ENCODE measurements at places on chromosomes 12 and 14. TPM values are rescaled to one million over a fixed set of nuclear protein-coding genes. Genes with fewer than 3 reads are reported as not detected.

DNA sequence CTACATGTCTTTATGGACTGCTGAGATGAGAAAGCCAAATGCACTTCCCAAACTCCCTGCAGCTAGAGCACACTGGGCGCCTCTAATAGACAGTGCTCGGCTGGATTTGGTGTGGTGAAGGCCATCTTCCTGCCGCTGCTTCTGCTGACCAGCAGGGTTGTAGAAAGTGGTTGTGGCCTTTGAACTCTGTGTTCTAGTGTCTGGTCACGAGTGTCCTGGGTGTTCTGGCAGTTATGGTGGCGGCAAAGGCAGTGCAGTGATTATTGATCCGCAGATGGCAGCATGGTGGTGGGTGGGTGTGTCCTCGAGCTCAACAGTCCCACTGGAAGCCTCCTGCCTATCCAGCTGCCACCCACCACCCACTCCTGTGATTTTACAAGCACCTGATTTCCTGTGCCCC, 43.4 kb downstream of the SMIM41 start:
- no peak for DNase-seq

DNA sequence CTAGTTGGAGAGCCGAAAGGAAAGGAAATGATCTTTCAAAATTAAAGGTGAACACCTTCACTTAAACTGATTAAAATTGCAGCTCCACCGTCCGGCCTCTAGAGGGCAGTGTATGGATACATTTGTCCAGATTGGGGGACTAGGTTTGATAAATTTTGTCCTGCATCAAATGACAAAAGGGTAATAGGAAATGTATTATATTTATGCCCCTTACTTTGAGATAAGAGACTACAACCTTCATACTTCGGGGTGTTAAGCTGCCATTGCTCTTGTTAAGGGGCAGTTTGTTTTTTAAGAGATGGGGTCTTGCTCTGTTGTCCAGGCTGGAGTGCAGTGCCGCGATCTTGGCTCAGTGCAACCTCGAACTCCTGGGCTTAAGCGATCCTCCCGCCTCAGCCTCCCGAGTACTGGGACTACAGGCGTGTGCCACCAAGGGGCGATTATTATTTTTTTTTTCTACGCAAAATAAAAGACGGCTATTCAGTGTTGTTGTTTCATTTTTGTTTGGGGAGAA, 818 bp upstream of the SUOX start:
- peak; percentile 85 for DNase-seq

- peak; percentile 94 for DNase-seq
These were observed 134.7 kb downstream of the GPR135 start for GRCh38 chr14:59330455-59330854.

GRCh38 chr12:68585966-68586365, 24.7 kb upstream of the RAP1B start:
- DNase-seq = no peak

The FOXG1 gene
- not detected for polyA plus RNA-seq

GRCh38 chr12:103997286-103997900, 31.7 kb downstream of the TDG start:
- DNase-seq = no peak
